IPS-NIHi11 (cell line): ENCODE measurements at places on chromosomes 4 and X.

DNA sequence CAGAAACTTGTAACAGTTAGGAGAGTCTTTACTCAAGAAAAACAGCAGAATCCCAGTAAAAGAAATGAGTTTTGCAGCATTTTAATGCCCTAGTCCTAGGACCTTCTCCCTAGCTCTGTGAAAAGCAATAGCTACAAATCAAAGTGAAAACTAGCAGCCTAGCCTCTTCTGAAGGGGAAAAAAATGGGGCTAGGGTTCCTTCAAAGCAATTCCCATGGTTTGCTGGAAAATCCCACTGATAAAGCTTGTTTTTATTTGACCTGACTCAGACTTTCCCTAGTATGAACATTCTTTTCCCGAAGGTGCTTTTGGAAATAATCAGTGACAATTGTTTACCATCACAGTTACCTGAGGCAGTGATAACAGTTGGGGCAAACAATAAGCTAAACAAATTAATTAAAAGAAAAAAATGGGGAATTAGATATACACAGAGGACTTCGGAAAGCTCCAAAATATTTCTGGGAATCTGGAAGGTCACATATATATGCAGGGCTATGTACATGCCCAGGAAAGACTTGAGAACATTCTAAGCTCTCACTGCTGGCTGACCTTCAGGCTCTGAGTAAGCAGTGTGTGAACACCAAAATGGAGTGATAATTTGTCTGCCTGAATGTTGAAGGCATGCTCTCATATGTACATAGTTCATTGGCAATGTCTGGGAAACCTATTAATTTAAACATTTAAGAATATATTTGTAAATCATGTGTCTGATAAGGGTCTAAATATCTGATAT, 285.9 kb downstream of the KCTD8 start:
- no peak for DNase-seq

DNA sequence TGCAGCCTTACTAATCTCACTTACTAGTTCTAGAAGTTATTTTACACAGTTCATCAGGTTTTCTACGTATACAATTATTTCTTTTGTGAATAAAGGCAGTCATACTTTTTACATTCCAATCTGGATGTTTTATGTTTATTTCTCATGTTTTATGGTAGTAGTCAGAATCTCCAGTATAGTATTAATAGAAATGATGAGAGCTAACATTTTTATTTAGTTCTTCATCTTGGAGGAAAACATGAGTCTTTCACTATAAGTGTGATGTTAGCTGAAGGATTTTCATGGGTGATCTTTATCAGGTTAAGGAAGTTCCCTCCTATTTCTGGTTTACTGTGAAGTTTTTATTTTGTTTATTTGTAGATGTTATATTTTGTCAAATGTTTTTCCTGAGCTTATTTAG, 256.1 kb upstream of the GIMD1 start:
- DNase-seq, result no peak

- DNase-seq, result no peak
These were observed 88.2 kb downstream of the CFAP299 start for GRCh38 chr4:80423553-80424224.

GRCh38 chr4:6705646-6706045, 4.0 kb downstream of the MRFAP1L1 start:
- no peak for DNase-seq

DNA sequence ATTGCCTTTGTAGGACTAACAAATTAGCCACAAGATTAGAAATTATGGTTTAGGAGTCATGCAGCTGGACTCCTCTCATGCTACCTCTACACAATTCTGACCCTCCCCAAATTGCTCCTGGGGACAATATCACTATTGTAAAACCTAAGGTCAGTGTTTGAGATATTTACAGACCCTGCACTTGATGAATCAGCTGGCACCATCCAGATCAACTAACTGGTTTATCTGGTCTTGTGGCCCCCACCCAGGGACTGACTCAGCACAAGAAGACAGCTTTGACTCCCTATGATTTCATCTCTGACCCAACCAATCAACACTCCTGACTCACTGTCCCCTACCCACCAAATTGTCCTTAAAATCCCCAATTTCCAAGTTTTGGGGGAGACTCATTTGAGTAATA, 192.4 kb downstream of the STPG2 start:
- DNase-seq, result no peak
